DMS153 (cell line): ENCODE measurements at places on chromosomes 13 and 19.

DNA sequence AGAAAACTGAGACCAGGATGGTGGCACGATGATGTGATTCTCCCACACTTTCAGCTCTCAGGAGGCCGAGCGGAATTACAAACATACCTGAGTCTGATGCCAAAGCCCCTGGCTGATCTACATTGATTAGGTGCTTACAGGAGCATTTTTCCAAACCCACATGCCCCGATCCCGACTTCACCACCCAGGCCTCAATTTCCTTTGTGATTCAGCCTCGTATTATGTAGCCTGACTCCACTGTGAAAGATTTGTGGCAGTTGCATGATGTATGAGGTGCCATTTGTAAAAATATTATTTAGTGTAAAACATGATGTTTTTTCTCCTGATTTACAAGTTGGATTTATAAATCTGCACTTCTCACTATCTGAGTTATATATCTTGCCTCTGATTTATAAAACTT, 118.0 kb downstream of the TSHZ3 start:
- no peak for DNase-seq

- DNase-seq: no peak
Observed at GRCh38 chr13:58963321-58963720, 1200.4 kb downstream of the DIAPH3 start.

DNA sequence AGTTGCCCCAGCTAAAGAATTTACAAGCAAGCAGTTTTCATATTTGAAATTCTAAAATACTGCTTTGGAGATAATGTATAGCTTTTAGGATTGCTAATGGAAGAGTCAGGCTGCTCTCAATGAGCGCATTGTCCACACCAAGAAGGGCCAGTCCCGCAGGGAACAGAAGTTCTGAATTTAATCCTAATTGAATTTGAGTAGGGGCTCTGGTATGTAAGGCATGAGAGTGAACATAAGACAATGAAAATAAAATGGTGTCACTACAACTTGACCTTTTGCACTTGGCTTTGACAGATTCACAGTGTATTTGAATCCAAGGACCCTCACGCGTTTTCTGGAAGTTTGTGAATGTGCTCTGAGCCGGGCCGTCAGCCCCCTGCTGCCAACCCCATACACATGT, 32.6 kb downstream of the RAB20 start:
- no peak for DNase-seq

DNA sequence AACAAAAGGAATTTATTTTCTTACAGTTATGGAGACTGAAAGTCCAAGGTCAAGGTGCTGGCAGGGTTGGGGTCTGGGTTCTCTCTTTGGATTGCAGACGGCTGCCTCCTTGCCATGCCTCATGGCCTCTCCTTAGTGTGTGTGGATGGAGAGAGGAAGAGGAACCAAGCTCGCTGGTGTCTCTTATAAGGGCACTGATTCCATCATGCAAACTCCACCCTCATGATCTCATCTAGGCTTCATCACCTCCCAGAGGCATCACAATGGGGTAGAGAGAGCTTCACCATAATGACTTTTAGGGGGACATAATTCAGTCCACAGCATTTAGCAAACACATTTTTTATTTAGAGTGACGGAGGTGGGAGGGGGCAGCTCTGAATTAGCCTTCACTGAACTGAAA, 104.9 kb upstream of the ABCC4 start:
- no peak for DNase-seq

GRCh38 chr19:55435020-55435419, 8.1 kb downstream of the SHISA7 start:
- DNase-seq: no peak

DNA sequence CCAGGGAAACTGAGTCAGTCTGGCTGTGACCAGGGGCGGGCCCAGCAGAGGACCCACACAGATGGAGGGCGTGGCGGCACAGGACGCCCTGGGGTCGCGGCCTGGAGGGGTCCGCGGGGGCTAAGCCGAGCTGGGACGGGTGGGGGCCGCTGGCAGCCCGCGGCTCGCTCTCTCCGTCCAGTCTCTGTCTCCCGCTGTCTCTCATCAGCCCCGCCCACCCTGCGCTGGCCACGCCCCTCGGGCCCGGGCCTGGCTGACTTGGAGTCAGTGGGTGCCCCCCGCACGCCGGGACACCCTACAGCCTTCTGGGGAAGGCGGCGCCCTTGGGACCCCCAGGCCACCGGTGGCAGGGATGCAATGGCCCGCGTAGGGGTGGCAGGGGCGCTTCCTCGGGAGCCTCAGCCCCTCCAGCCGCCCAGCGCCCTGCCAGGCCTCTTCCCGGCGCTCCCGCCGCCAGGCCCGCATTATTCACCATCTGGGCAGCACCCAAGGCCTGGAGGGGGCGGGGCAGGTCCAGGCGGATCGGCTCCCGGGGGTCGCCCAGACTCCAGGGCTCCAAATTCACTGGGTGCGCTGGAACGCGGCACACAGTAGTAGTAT, at the start of gene TBXA2R:
Gene TBXA2R (minus strand): TSS at position 186 of the 600 bp plus-strand sequence. CDS start 6,241 bp downstream, outside the sequence.
- DNase-seq: peak; percentile 6

- no peak for DNase-seq
Observed at GRCh38 chr19:27779954-27780353, 1433.0 kb downstream of the UQCRFS1 start.

DNA sequence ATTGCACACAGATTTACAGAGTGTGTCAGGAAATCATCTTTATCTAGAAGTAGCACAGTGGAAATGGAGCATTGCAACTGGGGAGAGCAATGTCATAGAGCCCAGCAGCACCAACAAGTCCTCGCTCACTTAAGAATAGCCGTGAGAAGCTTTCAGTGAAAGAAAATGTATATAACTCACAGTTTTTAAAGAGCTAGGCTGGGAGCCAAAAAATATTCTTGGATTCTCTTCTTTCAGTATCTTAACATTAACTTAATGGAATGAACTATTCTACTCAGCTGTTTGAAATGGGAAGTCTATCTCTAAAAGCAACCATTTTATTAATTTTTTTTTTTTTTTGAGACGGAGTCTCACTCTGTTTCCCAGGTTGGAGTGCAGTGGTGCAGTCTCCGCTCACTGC, 329.6 kb downstream of the COG6 start:
- DNase-seq: no peak

GRCh38 chr19:57771417-57771816, 1.9 kb downstream of the ZNF586 start:
- DNase-seq: no peak

GRCh38 chr19:39558624-39559117, 18.7 kb upstream of the EID2 start:
- no peak for DNase-seq

- DNase-seq: no peak
Observed at GRCh38 chr13:90447734-90448101, 899.8 kb upstream of the MIR17HG start.

- no peak for DNase-seq
Observed at GRCh38 chr19:39193803-39194202, 3.0 kb upstream of the NCCRP1 start.
